ENCODE measurements at places on chromosomes 7 and 10.

- no peak for DNase-seq
These were observed 299.9 kb downstream of the AUTS2 start for GRCh38 chr7:69898189-69898588.

GRCh38 chr10:117449636-117450035 lies 74.4 kb upstream of the PDZD8 start:
- no peak for DNase-seq

DNA sequence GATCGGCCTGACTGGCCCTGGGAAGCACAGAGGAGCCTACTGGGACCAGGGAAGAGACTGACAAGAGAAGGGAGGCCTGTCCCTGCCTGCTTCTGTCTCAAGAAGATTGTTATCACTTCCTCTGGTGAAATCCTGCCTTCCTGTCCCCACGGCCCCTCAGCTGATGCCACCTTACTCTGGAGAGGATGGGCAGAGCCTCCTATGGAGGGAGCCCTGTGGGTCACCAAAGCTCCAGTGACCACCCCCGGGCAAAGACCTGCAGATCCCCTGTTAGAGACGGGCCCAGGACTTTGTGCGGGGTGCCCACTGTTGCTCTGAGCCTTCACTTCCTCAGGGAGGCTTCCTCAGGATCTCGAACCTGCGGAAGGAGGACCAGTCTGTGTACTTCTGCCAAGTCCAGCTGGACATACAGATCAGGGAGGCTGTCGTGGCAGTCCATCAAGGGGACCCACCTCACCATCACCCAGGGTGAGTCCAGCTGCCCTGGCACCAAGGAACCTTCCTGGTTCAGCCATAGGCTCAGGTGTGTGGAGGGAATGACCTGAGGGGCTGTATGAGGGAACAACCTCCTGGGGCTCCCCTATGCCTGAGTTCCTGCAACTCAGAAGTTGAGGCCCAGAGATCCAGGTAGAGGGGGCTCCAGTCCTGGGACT lies 1.4 kb upstream of the PILRB start:
- no peak for DNase-seq

GRCh38 chr10:100419911-100420449 lies 42.8 kb upstream of the WNT8B start:
- no peak for DNase-seq

DNA sequence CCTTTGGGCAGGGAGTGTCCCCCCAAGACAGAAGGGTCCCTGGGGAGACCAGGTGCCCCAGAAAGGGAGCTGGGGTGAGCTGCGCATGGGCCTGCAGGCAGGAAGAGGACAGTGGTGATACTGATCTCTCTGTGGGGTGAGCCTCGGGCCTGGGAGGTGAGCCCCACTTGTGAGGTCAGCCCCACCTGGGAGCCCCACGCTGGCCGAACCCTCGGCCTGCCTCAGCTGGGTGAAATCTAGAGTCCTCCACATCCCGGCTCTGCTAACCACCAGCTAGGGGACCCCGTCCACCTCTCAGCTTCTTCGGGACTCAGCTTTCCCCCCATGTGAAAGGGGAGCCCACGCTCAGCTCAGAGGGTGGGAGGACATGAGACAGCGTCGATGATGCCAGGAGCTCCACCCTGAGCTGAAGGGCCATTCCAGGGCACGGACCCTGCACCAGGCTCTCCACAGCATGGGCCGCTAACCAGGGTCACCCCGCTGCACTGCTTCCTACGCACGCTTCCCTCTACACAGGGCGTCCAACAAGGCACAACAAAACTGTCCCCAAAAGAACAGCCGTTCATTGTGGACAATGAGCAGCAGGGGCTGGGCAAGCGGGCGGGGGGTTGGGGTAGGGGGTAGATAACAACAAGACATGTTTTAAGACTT lies 48.7 kb downstream of the CAMK2B start:
- no peak for DNase-seq

GRCh38 chr10:86149257-86149656 lies 217.3 kb downstream of the GRID1 start:
- no peak for DNase-seq

DNA sequence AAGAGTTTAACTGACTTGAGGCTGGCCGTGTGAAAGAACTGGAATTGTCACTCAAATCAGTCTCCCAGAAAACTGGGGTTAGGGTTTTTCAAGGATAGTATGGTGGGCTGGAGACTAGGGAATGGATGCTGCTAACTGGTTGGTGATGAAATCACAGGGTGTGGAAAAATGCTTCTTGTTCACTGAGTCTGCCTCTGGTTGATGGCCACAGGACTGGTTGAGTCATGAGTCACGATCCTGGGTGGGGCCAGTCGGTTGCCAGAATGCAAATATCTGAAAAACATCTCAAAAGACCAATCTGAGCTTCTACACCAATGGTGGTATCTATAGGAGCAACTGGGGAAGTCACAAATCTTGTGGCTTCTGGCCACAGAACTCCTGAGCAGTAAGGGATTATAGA lies 16.3 kb upstream of the BAMBI start:
- peak; percentile 54 for DNase-seq

GRCh38 chr7:135602304-135602703 lies 44.6 kb downstream of the NUP205 start:
- DNase-seq: peak; percentile 11

GRCh38 chr7:111827863-111828504 lies 265.7 kb upstream of the IMMP2L start:
- DNase-seq: peak; percentile 46

GRCh38 chr10:106175760-106176377 lies 988.6 kb downstream of the SORCS1 start:
- DNase-seq: no peak

- peak; percentile 19 for DNase-seq
These were observed 191.8 kb downstream of the CACNB2 start for GRCh38 chr10:18332048-18332447.

- no peak for DNase-seq
These were observed 153.6 kb downstream of the ARHGAP21 start for GRCh38 chr10:24569828-24570657.

DNA sequence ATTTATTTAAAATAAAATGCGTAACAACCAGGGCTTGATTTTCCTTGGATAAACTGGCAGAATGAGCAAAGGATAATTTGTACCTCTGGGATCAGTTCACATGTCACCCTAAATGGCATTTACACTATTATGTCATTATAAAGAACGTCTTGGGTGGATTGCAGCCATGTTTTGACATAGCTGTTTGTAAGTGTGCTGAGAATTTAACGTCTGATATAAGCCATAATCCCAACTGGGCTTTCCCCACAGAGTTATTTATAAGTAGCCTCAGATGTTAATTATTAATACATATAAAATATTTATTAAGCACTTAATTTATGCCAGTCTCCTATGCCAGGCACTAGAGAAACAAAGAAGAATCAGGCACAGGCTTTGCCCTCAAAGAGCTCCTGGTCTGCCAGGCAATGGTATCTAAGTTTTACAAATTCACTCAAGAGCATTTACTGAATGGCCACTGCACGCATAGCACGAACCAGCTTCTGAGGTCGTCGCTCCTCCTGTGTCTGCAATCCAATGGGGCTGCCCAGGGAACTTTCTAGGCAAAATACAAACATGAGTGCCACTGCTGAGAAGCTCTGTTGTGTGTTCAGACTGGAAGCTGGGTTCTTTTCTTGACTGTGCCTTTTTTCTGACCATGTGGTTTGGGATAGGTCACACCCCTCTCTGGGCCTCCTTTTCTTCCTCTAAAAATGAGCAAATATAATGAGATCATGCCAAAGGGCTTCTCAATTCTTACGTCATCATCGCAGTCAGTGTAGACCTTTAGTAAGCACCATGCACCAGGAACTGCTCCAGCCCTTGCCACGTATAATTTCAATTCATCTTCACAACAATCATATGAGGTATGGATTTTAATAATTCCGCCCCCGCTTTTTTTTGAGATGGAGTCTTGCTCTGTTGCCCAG lies 11.3 kb upstream of the CTBP2 start:
- no peak for DNase-seq

DNA sequence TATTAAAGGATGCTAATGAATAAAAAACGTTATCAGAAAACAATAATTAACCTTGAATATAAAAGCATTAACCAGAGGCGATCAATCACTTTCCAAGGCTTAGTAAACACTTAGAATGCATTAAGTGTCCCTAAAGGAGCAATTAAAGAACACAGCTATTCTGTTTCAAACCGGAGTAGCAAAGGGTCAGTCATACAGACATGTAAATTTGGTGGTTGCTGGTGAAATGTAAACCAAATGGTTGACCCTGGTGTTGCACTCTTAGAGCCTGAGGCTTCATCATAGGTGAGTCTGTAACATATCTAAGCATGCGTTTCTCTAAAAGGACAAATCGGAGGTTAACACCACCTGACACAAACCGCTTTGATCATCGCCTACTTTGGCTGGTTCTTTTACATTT lies 1280.1 kb downstream of the TYW1 start:
- DNase-seq: no peak

GRCh38 chr10:3691482-3691881 lies 93.5 kb downstream of the KLF6 start:
- DNase-seq: no peak

GRCh38 chr7:43482679-43483252 lies 100.1 kb upstream of the STK17A start:
- no peak for DNase-seq

DNA sequence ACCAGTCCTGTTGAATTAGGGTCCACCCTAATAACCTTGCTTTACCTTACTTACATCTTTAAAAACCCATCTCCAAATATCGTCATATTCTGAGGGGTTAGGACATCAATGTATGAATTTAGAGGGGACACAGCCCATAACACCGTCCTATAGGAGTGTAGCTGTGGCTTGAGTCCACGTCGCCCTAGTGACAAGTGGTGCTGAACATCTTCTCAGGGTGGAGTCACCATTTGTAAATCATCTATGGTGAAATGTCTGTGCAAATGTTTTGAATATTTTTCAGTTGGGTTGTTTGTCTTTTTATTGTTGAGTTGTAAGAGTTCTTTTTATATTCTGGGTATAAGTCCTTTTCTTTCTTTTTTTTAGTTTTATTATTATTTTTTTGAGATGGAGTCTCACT lies 5.2 kb upstream of the PRAP1 start:
- DNase-seq: no peak

GRCh38 chr10:70967591-70968587 lies 79.5 kb upstream of the PCBD1 start:
- DNase-seq: no peak

GRCh38 chr7:922334-923107 lies 32.0 kb downstream of the ADAP1 start:
- DNase-seq: no peak

DNA sequence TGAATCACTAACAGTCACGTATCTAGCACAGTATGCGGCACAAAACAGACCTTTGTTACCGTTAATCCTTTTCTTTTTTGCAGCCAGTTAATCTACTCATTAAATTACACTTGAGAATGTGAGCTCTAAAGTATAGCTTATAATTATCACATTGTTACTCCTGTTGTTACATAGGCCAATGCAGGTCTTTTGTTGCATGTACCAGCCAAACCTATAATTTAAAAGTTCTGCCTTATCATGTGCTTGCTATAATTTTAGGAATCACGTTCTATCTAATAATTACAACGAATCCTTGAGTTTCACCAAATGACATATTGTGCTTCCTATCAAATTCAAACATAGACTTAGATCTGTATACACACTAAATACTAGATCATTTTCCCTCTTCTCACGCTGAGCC lies 245.1 kb downstream of the DGKI start:
- DNase-seq: no peak

- DNase-seq: no peak
These were observed 16.0 kb downstream of the MMRN2 start for GRCh38 chr10:86941426-86941825.

DNA sequence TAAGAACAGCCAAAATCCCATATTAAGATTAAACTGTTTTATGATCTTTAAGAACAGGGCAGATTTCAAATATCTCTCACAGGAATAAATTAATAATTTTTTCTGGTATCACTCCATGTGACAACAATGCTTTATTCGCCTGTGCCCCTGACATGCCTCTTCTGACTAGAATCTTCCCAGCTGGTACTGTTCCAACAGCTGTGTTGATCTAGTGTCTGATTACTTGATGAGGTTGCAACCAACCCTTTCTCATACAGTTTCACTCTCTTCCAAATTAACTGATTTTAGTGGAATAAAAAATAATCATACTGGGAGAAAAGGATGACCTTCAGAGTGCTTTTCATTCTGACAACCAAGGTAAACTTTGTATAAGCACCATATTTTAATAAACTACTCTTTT lies 151.9 kb downstream of the CHRM2 start:
- DNase-seq: peak; percentile 30

DNA sequence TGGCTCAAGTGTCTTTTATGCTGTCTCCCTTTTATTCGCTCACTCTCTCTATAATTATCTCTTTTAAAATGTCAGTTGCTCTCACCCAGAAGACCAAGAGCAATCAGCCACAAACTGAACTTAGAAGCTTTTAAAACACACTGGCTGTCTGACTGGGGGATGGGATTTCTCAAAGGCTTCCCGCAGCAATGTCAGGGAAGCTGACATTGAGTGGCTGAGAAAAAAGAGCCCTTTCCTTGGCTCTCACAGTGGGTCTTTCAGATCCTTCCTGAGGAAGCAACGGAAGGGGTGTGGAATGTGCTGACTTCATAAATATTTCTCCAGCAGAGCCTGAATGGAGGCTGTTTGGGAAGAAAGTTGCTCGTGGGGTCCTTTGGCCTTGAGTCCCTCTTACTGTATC lies 445.7 kb upstream of the C7orf33 start:
- DNase-seq: no peak

- no peak for DNase-seq
These were observed 35.8 kb downstream of the VCL start for GRCh38 chr10:74033702-74034101.

DNA sequence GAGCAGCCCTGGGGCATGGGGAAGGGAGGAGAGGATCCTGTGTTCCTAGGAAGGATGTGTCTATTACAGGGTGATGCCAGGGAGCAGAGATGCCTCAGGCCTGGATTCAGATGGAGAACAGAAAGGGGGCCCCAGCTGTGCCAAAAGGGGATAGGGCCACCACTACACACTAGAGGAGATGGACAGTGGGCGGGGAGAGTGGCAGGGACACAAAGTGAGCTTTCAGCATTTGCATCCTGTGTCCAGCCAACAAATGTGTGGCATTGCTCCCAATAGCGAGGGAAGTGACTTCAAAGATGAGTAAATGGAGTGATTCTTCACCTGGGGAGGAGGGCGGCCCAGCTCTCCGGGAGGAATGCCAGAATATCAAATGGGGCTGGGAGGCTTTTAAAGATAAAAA lies 64.9 kb upstream of the WAPL start:
- DNase-seq: no peak

- no peak for DNase-seq
These were observed 75.0 kb downstream of the CPVL start for GRCh38 chr7:29071203-29071874.

GRCh38 chr10:97883092-97883485 lies 33.4 kb downstream of the GOLGA7B start:
- no peak for DNase-seq

- DNase-seq: no peak
These were observed 265.6 kb downstream of the PHF14 start for GRCh38 chr7:11239316-11239715.

- DNase-seq: no peak
These were observed 178.1 kb upstream of the PPP2R2D start for GRCh38 chr10:131722525-131723264.

DNA sequence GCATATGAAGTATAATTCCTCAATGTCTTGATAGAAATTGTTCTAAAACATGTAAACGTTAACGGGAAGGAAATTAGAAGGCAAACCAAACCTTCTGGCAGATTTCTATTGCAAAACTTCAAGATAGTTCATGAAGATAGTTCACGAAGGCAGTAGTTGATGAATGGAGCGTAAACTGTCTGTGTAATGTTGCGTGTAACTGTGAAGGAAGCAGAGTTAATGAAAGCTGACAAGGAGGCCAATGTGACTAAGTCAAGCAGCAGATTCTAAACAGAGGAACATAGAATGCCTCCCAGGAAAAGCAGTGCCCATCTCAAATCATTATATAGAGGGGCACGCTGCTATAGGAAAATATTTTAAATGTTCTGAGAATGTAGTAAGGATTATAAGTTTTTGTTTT lies 659.7 kb upstream of the IGFBP3 start:
- no peak for DNase-seq
